ENCODE measurements at places on chromosomes 2 and 18.

DNA sequence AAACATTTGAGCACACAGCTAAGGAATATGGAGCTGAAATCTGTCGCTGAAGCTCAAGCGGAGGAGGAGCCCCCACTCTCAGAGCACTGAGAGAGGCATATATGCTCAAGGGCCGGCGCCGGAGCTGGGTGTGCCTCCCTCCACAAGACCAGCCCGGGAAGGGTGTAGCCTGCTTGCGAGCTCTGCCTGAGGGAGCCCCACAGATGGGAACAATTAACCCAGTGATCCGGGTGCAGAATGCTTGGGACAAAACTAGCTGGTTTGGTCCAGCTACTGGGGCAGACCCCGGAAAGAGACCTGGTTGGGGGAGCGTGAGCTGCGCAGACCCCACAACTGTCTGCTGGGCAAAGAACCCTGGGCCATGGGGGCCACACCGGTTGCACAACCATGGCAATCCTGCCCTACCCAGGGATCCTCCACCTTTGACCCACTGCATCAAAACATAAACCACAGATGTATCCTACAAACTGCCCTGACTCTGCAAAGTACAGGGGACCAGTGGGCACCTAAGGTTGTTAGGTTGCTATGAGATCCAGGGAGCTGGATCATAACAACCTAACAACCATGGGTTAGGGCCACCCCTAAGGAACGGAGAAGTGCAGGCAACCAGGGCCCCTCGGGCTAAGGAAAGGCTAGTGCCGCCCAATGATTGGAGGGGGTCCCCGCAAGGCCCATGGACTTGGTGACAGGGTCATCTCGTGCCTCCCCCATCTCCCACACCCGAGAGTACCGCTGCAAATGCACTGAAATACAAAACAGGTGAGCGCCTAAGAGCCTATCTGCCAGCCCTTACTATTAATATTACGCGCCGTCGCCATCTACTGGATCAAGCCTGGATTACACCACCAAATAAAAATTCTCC lies 53.4 kb upstream of the SCN1A start:
- DNase-seq = peak; percentile 34

- no peak for DNase-seq
Observed at GRCh38 chr18:54961016-54961423, 1.8 kb upstream of the CCDC68 start.

GRCh38 chr18:64399566-64399965 lies 250.7 kb upstream of the LINC00305 start:
- DNase-seq = no peak

GRCh38 chr2:3294069-3294468 lies 83.5 kb downstream of the EIPR1 start:
- no peak for DNase-seq

- no peak for DNase-seq
Observed at GRCh38 chr18:58114766-58115165, 70.7 kb downstream of the NEDD4L start.

- no peak for DNase-seq
Observed at GRCh38 chr18:60191926-60192325, 180.6 kb downstream of the MC4R start.

GRCh38 chr18:79497638-79498081 lies 101.9 kb downstream of the NFATC1 start:
- DNase-seq = no peak

- DNase-seq = no peak
Observed at GRCh38 chr18:32867936-32868335, 95.1 kb upstream of the KLHL14 start.

- peak; percentile 14 for DNase-seq
Observed at GRCh38 chr2:118881490-118882129, 34.2 kb upstream of the EN1 start.

DNA sequence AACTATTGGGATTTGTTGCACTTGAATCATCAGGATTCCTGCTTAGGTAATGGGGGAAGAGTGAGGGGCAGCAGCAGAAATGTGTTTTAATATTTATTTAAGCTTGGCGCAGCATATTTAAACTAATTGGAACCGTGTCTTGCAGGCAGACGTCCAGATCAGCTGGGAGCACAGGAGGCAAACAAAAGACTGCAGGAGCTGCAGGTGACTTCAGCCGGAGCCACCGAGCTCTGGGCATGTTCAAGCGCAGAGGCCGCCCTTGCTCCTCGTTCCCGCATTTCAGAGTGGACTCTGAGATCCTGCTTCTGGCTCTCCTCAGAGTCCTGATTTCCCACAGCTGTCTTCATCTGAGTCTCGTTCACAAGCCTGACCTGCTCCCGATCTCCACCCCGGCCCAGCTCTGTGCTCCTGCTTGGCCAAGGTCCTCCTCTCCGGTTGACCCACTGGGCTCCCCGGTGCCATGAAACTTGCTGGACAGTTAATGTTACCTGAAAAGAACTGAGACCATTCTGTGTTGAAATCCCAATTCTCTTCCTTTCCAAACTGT lies 475.5 kb downstream of the SOX11 start:
- no peak for DNase-seq

- no peak for DNase-seq
Observed at GRCh38 chr18:10519366-10519765, 6.5 kb upstream of the NAPG start.

DNA sequence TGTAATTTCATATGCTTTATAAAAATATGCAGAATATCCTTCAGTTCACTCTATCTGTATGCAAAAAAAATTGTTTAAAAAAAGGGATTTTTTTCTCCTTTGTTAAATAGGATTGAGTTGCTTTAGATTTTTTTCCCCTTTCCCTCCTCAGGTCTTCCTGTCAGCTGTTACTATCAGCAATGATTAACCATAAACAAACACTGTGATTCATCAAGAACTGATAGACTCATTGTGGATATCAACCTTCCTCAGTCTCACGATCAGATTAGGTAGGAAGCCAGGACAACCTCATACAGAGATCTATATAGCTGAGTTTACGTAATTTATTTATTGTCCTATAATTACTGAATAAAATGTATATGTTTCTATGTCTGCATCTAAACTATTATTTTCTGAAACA lies 2136.2 kb upstream of the CELF4 start:
- no peak for DNase-seq

- no peak for DNase-seq
Observed at GRCh38 chr18:74790451-74790850, 192.8 kb downstream of the ZNF407 start.

- DNase-seq = no peak
Observed at GRCh38 chr18:76385681-76385975, 109.4 kb downstream of the ZNF516 start.

DNA sequence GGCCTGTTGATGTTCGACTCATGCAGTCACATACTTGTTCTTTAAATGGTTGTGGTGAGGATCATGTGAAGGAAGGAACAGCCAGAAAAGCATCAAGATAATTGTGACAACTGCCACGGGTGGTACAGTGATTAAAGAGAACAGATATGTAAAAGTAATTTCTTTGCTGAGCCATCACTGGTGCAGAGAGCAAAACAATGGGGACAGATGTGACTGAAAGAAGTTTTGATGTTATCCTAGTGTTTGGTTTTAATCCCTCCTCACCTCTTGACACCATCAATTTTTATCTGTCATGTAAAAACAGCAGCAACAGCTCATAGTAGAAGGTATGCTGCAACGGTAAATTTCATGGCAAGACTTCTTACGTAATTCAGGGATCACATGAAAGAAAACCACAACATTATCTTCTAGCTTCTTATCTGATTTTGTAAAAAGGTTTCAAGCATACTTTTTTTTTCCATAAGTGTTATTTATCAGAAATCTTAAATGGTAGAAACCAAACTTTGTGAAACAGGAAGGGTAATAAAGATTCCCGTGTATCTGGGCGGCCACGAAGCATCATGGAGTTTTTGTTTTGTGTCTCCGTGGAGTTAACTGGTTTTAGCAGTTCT lies 65.2 kb downstream of the PLCL1 start:
- no peak for DNase-seq

GRCh38 chr2:84827978-84828575 lies 52.8 kb downstream of the TRABD2A start:
- no peak for DNase-seq

GRCh38 chr2:112685271-112685884 lies 35.4 kb upstream of the NT5DC4 start:
- DNase-seq = no peak

DNA sequence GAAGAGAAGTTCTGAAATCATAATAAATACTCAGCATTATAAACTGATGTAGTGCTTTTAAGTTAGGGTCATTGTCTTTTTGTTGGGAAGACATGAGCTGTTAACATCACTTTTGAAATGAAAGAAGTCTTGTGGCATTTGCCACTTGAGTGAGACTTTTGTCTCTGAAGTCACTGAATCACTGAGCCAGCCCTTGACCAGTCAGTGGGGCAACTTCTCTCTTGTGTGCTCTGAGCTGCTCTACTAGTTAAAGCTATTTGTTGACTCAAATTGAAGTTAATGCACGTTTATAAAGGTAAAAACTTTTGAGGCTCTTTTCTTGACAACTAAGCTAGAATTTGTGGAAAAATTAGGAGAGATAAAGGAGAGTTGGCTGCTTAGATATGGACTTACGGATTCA lies 6.7 kb downstream of the WDR43 start:
- no peak for DNase-seq

- no peak for DNase-seq
Observed at GRCh38 chr2:105455488-105456003, 56.7 kb upstream of the FHL2 start.

GRCh38 chr2:23554054-23554697 lies 169.2 kb downstream of the KLHL29 start:
- no peak for DNase-seq

DNA sequence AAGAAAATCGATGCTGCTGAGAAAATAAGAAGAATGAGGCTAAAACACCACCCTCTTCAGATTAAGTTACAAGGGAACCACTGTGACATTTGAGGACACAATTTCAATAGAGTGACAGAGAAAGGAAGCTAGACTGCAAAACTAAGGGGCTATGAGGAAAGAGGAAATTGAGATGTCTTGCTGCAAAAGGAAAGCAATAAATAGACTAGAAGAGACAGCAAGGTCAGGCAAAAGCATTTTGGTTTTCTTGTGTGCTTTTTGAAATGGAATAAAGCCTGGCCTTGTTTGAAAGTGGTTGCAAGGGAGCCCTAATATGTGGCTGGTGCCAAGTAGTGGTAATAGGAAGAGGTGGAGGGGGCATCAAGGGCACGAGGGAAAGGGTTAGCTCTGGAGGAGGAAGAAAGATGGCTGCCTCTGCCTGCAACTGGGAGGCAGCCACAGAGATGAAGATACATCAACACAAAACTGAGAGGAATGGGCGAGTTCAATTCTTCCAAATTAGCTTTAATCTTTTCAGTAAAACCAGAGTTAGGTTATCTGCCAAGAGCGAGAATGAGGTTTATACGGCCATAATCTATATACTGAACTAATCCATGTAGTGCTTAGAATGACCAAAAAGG lies 1.2 kb upstream of the MRO start:
- DNase-seq = peak; percentile 21

DNA sequence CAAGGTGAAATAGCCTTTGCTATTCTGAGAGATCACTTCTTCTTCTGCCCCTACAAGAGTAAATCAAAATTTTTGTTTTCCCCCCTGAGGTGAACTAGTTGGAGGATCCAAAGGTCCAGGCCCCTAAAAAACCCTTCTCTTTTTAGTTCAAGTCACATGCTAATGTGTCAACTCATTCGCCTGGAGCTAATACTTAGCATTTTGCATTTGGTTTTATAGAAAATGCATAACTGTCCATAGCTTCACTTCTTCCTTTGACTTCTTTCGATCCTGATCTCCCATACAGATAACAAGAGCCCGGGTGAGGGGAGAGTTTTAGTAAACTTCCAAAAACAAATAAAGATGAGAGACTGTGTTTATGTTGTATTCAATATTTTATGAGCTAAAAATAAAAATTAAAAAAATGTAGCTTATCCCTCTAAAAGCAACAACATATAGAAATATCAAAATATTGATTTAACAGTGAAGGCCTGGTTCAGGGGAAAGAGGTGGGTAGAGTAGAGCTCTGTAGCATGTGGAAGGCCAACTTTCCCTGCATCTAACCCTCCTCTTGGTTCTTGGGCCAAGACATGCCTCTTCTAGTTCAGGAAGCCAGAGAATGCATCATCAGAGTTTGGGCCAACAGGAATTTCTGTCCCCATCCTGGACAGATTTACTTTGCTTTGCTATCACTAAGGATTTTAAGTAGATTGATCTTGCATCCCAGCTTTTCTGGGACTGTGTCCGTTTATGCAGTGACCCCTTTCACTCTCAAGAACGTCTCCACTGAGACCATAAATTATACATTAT lies 333.8 kb downstream of the ALK start:
- no peak for DNase-seq

- no peak for DNase-seq
Observed at GRCh38 chr2:127820080-127820668, 9.2 kb upstream of the WDR33 start.

DNA sequence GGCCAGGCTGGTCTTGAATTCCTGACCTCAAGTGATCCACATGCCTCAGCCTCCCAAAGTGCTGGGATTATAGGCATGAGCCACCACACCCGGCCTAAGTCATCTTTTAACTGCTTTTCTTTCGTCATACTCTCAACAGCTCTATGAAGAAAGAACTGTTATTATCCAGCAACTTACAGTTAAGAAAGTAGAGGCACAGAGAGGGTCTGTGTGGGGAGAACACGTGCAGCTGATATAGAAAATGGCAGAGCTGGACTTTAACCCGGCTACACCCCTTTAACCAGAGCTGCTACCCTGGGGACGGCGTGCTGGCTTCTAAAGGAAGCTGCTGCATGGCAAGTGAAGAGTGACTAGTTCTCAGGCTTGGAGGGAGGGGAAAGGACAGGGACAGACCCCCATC lies 25.5 kb downstream of the IGFBP2 start:
- no peak for DNase-seq

- DNase-seq = no peak
Observed at GRCh38 chr18:66317243-66318090, 286.4 kb downstream of the CDH19 start.

DNA sequence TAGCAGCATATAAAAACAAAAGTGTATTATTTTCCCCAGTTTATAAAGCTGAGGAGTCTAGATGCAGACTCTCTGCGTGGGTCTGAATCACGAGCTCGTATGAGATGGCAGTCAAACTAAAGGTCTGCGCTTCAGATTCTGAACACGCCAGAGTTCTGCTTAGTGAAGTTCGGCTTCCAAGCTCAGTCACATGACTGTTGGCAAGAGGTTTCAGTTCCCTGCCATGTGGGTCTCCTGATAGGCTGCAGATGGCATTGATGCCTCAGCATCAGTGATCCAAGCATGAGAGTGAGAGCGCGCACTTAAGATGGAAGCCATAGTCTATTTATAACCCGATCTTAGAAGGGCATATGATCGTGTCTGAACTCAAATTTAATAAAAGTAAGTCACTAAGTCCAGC lies 242.8 kb upstream of the DOK6 start:
- DNase-seq = no peak

GRCh38 chr2:189134485-189134884 lies 45.1 kb downstream of the COL5A2 start:
- DNase-seq = no peak

DNA sequence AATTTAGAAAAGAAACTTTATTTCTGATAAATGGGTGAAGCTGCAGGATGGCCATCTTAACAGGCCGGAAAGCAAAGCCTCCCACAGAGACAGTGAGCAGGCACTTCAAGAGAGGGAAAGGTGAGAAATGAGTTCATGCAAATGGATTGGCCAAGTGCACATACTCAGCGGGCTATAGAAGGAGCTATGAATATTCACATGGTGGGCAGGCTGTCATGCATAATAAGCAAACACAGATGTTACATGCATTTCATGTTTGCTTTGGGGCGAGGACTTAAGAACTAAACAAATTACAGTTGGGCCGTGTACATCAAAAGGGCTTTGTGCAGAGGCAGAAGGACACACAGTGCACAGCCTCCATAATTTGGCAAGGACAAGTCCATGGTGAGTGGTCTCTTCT lies 69.8 kb upstream of the MAL start:
- DNase-seq = no peak

GRCh38 chr2:200310545-200310971 lies 4.1 kb downstream of the SPATS2L start:
- DNase-seq = no peak
